Activated CD8-positive, alpha-beta T cell treated with anti-CD3 and anti-CD28 coated beads for 36 hours (primary cell): ENCODE measurements at places on chromosomes 6 and 20. TPM values are rescaled to one million over a fixed set of nuclear protein-coding genes. Genes with fewer than 3 reads are reported as not detected.
A peak's percentile ranks its signal among the peaks of the same experiment; 100 is the strongest.

GRCh38 chr20:24633521-24633920, 164.1 kb downstream of the SYNDIG1 start:
- no peaks in the 10 kb centered on the region for H3K36me3 ChIP-seq
- no peak overlapping the region for H3K27ac ChIP-seq
- peaks cover 5% of the 10 kb centered on the region for H3K27me3 ChIP-seq

DNA sequence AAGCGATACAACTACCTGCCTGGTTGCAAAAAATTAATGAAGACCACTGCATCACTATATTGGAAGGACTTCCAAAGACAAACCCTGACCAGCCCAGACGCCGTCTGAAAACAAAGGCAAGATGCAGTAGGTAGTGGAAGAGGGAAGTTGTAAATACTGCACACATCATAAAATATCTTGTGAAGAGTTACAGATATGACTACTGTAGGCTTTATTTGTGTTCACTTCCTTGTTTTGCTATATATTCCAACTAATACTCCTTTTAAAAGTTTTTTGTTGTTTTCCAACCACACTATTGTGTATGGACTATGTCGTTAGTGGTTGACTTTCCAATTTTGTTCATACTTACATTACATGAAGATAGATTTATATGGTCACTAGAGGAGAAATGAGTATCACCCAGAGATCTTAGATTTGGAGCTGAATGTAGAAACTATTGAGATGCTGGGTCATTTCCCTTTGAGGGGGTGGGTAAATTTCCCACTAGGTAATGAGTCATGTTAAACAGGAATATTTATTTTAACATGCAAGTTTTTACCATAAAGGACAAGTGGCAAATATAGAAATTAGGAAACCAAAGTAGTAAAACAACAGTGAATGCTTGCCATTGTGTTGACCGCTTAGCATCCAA, 16.6 kb upstream of the TXLNB start:
- H3K4me1 ChIP-seq: peaks cover 22% of the 10 kb centered on the region
- no peaks in the 10 kb centered on the region for H3K36me3 ChIP-seq
- no peaks in the 10 kb centered on the region for H3K27me3 ChIP-seq

GRCh38 chr6:127869772-127870404, 31.0 kb downstream of the THEMIS start:
- peak overlapping the region; percentile 37 for H3K27ac ChIP-seq
- peak overlapping the region; percentile 1 for H3K4me3 ChIP-seq
- no peaks in the 10 kb centered on the region for H3K27me3 ChIP-seq
- DNase-seq: no peak
- H3K4me1 ChIP-seq: peaks cover 65% of the 10 kb centered on the region

The EDN3 gene
- 0.09 TPM for total RNA-seq

The FAM217A gene
- not detected for total RNA-seq
